ENCODE measurements at places on chromosomes 3 and 15.

DNA sequence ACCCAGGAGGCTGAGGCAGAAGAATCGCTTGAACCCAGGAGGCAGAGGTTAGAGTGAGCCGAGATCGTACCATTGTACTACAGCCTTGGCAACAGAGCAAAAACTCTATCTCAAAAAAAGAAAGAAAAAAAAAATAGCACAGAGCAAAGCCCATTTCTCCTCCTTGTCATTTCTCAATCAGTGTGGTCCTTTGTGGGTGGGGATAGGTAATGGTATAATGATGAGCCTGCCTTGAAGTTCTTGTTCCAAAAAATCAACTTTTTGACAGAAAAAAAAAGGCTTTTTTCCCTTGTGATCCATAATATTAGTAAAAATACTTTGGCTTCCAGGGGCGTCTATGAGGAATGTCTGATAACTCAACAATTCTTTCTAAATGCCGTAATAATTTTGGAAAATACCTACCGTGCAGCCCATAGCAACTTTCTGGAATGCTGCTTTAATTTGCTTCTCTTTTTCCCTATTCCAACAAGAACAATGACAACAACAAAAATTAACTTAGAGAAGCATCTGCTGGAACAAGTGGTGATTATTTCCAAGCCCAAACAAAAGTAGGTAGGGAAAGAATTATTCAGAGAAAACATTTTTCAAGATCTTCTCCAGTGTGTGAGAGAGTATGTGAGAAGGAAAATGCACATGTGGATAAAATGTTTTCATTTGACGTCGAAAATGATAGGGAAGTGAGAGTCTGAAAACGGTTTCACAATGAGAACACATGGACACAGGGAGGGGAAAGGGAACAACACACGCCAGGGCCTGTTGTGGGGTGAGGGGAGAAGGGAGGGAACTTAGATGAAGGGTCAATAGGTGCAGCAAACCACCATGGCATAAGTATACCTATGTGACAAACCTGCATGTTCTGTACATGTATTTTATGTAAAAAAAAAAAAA is 337.8 kb downstream of the RBMS3 start:
- DNase-seq, result no peak

GRCh38 chr3:132134611-132135010 is 99.8 kb upstream of the CPNE4 start:
- DNase-seq, result no peak

GRCh38 chr3:150545419-150546225 is 674 bp downstream of the SERP1 start:
- DNase-seq, result no peak

DNA sequence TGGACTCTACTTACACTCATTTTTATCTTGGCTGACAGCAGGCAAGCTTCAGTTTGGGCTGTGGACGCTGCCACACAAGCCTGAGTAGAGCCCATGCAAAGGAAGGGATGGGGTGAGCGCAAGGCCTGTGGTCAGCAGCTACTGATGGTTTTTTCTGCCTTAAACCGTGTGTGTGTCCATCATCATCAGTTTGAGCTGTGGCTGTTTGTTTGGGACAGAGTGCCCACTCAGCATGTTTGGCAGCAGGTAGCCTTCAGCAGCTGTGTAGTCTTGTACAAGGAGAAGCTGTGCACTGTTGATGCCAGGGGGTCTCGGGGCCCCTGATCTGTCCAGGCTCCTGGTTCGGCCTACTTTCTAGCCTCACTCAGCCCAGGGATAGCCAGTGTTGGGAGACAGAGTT is 3.5 kb downstream of the RBM15B start:
- DNase-seq, result no peak

DNA sequence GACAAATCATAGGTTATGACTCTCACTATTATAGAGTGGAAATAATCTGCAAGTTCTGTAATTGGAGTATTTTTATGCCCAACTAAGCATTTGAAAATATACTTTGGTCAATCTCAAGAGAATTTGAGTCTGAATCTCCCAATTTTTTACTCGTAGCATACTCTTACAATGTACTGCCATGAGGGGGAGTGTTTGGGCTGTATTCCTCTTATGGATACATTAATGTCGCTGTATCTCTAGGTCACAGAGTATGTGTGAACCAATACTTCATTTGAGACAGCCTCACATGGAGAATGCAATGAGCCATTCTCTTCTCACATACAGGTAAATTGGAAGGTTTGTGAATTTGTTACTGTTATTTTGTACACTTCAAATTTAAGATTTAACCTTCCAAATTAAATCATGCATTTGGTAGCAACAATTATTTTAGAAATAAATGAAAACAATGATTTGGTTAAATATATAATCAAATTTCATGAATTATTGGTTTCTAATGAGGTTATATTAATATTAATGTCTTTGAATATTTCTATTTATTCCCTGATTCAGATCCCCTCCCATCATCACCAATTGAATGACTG is 5.5 kb upstream of the CD200 start:
- DNase-seq, result no peak

DNA sequence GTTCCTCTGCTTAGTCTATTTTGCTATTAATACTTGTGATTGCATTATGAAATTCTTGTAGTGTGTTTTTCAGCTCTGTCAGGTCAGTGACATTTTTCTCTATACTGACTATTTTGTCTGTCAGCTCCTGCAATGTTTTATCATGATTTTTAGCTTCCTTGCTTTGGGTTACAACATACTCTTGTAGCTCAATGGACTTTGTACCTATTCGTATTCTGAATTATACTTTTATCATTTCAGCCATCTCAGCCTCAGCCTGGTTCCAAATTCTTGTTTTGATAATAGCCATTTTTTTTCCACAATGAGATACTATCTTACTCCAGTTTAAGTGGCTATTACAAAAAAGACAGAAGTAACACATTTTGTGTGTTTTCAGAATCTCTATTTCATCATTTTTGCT is 204.2 kb upstream of the ONECUT1 start:
- DNase-seq, result no peak

DNA sequence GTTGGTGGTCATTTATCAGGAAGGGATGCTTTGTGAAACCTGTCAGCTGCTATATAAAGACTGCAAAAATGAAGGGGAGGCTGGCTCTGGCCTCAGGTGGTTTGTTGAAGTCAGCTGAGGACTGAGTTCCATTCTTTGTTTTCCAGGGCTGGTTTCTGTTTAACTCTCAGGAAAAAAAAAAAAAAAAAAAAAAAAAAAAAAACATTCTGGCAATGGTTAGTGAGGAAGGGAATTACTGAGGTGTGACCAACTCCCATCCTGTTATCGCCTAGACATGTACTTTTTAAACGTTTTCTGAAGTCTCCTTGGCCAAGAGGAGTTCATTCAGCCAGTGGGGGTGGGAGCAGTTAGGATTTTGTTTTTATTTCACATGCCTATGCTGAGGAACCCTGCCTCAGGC is 316.3 kb downstream of the OXSM start:
- DNase-seq, result no peak

GRCh38 chr3:8493744-8494143 is 7.9 kb upstream of the LMCD1 start:
- no peak for DNase-seq

DNA sequence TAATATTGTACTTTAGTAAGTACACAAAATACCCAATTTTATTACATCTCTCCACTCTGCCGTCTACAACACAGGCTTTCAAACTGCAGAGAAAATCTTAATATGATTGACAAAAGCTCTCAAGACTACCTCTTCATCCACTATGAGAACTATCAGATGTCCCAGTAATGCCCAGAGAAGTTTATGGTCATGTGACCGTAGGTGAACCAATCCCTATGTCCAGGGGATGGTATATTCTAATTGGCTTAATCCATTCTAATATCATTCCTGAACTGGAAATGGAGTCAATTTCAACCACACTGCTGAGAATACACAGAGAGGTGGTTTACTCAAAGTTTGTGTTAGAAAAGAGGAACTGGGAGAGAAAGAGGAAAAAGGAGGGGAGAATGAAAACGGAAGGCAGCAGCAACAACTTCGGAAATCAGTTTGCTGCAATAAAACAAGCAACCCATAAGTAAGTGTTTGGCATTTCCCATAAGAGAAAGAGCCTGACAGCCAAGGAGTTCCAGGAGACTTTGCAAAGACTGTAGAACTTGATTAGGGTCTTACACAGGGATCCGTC is 7.3 kb downstream of the SST start:
- DNase-seq, result no peak

DNA sequence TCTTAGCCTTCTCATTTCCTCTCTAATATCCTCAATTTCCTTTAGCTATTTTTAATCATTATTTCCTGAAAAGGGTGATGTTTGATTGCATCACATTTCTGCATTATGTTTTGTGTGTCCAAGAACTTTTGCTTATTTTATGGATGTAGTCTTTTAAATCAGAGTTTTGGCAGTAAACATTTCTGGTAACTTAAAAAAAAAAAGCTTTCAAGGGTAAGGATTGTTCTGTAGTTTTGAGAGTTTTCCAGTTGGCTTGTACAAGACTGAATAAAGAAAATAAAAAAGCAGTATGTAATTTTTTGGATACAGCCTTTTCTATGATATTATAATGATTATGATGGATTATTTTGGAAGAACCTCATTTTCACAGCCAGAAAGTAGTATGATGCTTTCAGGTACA is 99.4 kb downstream of the DHX36 start:
- no peak for DNase-seq

GRCh38 chr3:25723802-25724201 is 59.1 kb upstream of the TOP2B start:
- DNase-seq, result no peak

GRCh38 chr3:120798346-120798745 is 55.8 kb downstream of the GTF2E1 start:
- DNase-seq, result no peak

GRCh38 chr3:13006216-13006990 is 66.8 kb downstream of the IQSEC1 start:
- no peak for DNase-seq

DNA sequence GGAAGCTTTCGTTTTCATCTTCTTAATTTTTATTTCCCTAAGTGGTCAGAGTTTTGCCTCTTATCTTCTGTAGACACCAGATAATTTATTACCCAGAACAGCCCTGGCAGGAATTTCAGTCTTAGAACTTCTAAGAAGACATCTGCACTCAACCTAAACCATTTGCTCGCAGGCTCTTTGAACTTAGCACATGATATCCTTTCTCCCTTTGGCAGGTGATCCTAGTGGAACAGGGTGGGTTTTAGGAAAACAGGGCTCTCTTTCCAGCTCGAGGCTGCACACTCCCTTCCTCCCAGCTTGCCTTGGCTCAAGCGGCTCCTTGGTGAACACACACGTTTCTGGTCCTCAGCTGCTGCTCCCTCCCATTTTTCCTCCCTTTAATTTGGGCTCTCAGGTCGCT is 116.5 kb downstream of the THSD4 start:
- no peak for DNase-seq

DNA sequence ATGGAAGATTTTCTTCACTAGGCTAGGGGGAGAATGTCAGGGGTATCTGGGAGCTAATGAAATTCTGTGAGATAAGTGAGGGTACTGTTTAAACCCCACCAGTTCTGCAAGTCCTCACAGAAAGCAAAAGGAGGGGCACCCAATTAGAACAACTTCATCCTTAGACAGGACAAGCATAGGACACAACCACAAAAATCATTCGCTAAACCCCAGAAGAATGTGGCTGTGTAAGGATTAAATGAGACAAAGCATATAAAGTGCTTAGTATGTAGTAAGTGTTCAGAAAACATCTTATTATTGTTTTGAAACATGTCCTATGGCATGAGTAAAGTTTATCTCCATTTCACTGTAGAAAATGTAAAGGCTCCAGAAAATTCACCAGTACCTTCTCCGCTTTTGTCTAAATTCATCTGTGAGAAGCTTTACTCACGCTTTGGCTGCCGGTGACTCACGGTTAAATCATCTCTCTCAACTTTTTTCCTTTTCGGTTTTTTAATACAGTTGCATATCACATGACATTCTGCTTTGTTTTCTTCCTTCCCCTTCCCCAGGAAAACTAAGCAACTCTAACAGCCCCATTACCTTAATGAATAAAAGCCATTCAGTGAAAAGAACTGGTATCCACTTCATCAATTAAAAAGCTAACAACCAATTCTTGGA is 1.7 kb downstream of the CLRN1 start:
- DNase-seq, result no peak

- no peak for DNase-seq
Measured at GRCh38 chr3:149251186-149251585, 29.6 kb upstream of the CP start.

- no peak for DNase-seq
Measured at GRCh38 chr3:89275001-89275400, 167.6 kb downstream of the EPHA3 start.

DNA sequence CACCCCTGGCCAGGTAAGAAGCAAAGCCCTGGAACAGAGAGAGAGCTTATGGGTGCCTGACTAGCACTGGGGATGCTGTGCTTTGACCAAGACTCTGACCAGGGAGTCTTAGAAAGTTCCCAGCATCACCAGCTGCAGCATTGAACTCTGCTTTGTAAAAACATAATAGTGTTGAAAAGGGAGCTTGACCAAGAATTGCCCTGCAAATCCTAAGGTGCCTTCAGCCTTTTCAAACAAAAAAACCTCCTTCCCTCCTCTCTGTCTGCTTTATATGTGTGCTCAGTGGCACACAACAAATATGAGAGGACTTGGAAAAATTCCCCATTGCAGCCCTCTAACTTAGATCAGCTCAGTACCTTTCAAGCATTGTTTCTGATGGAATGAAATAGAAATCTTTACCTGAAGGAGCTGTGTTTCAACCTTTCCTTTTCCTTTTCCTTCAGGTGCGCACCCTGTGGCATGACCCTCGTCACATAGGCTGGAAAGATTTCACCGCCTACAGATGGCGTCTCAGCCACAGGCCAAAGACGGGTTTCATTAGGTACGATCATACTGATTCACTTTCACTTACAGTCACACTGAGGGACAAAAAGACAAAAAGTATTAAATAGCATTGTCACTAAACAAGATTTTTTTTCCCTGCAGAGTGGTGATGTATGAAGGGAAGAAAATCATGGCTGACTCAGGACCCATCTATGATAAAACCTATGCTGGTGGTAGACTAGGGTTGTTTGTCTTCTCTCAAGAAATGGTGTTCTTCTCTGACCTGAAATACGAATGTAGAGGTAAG is 13.0 kb downstream of the THBS1 start:
- DNase-seq, result no peak

GRCh38 chr15:55873024-55873720 is 120.2 kb downstream of the NEDD4 start:
- no peak for DNase-seq

DNA sequence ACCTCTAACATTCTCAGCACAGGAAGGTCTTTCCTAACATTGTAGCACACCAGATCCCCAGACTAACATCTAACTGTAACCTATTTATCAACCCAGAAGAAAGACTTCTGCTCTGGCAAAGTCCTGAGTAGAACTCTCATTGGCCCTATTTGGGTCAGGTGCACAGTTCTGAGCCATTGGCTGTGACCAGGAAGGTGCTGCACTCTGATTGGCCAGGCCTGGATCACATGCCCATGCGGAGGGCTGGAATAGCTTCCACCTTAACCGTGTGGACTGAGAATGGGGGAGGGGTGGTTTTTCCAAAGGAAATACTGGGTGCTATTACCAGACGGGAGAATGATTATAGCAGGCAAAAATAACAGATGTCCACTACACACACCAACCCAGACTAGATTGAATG is 11.5 kb downstream of the FEZF2 start:
- DNase-seq, result no peak

- no peak for DNase-seq
Measured at GRCh38 chr3:71372241-71372768, 211.2 kb downstream of the FOXP1 start.

- DNase-seq, result no peak
Measured at GRCh38 chr15:76648732-76649444, 256.3 kb downstream of the SCAPER start.
